ENCODE measurements at places on chromosomes 7 and 10.

- DNase-seq = no peak
These were observed 101.0 kb downstream of the CABCOCO1 start for GRCh38 chr10:61763778-61764177.

GRCh38 chr7:16040346-16040745 lies 353.9 kb upstream of the MEOX2 start:
- no peak for DNase-seq

DNA sequence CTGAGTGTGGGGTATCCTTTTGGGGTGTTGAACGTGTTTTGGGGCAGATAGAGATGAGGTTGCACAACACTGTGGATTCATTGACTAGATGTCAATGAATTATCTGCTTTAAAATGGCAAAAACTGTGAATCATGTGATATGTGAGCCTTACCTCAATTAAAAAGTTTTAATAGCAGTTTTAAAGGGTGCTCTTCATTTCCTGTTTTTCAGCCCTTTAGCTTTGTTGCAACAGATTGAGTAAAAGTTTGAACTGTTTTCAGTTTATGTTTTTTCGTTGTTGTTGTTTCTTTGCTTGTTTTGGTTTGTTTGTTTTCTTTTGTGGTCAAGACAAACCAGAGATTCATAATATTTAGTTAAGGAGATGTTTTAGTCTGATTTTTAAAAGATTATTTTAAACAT lies 9.4 kb downstream of the TAS2R41 start:
- no peak for DNase-seq

DNA sequence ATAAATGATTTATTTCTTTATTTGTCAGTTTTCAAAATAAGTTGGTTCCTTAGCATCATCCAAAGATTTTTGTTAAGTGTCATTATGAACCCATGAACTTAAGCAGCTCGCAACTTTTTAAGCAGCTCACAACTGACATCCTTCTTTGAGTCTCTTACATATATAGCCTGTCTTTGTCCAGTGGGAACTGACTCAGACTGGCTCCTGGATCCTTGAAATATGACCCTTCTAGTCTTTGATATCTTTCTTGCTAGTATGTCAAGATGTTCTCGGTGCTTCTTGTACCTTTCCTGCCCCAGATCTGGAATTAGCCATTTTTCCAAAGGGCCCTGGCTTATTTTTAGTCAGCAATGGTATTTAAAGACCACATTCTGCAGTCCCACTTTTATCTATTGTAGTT lies 53.9 kb upstream of the ARID5B start:
- no peak for DNase-seq

GRCh38 chr10:8121201-8121890 lies 66.9 kb downstream of the GATA3 start:
- DNase-seq = no peak

Data from NCI-H1092 (cell line).